ENCODE measurements at places on chromosomes 2 and 18. TPM values are rescaled to one million over a fixed set of nuclear protein-coding genes. Genes with fewer than 3 reads are reported as not detected.

Gene IL36RN
- polyA plus RNA-seq: not detected

Gene KCNS3
- polyA plus RNA-seq: 2.5 TPM

Gene HYCC2
- polyA plus RNA-seq: 7.0 TPM

Gene MTIF2
- polyA plus RNA-seq: 17.2 TPM

Gene IAH1
- 135 TPM for polyA plus RNA-seq

Gene TANK
- 84.4 TPM for polyA plus RNA-seq

Gene ACVR1C
- not detected for polyA plus RNA-seq

Gene MAIP1
- 18.7 TPM for polyA plus RNA-seq

Gene ITGA4
- 26.3 TPM for polyA plus RNA-seq

Gene RBM43
- 2.4 TPM for polyA plus RNA-seq

Gene C2orf80
- polyA plus RNA-seq: not detected

Gene HAAO
- 0.36 TPM for polyA plus RNA-seq

Gene ATP8B1
- 15.8 TPM for polyA plus RNA-seq

Measured in GM23248 (cell line).